Aorta (tissue), 5 donors: ENCODE measurements at places on chromosomes 12 and 14. TPM values are rescaled to one million over a fixed set of nuclear protein-coding genes. Genes with fewer than 3 reads are reported as not detected.

The TAS2R7 gene
- not detected for total RNA-seq

GRCh38 chr14:44565968-44566367 is 58.9 kb upstream of the FSCB start:
- H3K27ac ChIP-seq: no peak overlapping the region
- no peaks in the 10 kb centered on the region for H3K36me3 ChIP-seq
- no peaks in the 10 kb centered on the region for H3K4me1 ChIP-seq

The TSPAN11 gene
- total RNA-seq: 2.8 TPM

GRCh38 chr12:52084491-52085231 is 5.2 kb downstream of the SMIM41 start:
- no peaks in the 10 kb centered on the region for H3K36me3 ChIP-seq
- DNase-seq: no peak
- H3K27me3 ChIP-seq: no peaks in the 10 kb centered on the region
- no peak overlapping the region for H3K27ac ChIP-seq
- no peaks in the 10 kb centered on the region for H3K4me1 ChIP-seq

The RBP5 gene
- total RNA-seq: 6.3 TPM

DNA sequence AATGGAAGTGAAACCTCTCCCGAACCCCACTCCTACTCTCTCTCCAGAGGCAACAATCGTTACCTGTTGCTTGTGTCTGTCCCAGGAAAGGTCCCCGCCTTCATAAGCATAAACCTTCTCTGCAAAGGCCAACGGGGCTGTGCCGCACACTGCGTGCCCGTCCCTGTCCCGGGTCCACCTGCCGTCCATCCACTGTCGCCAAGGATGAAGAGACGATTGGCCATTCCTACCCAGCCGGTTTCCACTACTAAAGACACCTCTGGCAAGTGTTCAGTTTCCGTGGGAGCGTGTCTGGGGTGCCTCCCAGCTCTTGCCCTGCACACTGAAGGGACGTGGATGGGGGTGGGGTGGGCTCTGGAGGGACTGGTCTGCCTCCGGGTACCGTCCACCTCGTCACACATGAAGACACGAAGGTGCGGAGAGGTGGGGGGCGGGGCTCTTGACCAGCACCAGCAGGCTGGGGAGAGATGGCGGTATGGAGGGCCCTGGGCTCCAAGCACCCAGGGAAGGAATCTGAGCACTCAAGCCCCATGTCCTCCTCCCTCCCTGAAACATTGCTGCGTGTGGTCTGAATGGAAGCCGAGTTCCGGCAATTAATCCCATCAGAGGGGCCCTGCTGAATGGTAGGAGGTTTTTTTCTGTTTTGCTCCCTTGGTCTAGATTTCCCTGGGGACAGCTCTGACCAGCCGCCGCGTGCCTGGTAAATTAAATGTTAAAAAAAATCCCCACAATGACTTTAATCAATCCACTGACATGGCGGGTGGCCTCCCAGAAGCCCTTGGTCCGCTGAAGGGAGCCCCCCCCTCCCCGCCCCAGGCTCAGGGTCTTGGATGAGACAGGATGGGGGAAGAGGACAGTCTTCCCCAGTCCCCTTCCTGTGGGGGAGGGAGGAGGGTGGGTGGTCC is 4.1 kb upstream of the KIF26A start:
- no peaks in the 10 kb centered on the region for H3K27me3 ChIP-seq
- no peaks in the 10 kb centered on the region for H3K4me1 ChIP-seq
- H3K36me3 ChIP-seq: no peaks in the 10 kb centered on the region
- H3K4me3 ChIP-seq: no peak overlapping the region
- peak; percentile 21 for DNase-seq
- no peak overlapping the region for H3K27ac ChIP-seq

DNA sequence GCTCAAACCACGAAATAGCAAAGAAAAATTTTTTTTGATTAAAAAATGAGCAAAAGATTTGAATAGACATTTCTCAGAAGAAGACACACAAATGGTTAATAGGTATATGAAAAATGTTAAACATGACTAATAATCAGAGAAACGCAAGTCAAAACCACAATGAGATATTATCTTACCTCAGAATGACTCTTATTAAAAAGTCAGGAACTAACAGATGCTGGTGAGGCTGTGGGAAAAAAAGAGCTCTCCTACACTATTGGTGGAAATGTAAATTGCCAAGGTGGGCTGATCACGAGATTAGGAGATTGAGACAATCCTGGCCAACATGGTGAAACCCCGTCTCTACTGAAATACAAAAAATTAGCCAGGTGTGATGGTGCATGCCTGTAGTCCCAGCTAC is 315.5 kb upstream of the FLRT2 start:
- no peak for DNase-seq
- no peak overlapping the region for H3K27ac ChIP-seq
- no peaks in the 10 kb centered on the region for H3K36me3 ChIP-seq

DNA sequence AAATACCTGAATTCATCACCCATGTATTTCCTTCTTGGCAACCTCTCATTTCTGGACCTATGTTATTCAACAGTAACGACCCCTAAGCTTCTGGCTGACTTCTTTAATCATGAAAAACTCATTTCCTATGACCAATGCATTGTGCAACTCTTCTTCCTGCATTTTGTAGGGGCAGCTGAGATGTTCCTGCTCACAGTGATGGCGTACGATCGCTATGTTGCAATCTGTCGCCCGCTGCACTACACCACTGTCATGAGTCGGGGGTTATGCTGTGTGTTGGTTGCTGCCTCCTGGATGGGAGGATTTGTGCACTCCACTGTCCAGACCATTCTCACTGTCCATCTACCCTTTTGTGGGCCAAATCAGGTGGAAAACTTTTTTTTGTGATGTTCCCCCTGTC is 356 bp downstream of the OR4Q2 start:
- H3K4me1 ChIP-seq: no peaks in the 10 kb centered on the region
- DNase-seq: no peak
- H3K27ac ChIP-seq: no peak overlapping the region
- H3K36me3 ChIP-seq: no peaks in the 10 kb centered on the region
- H3K4me3 ChIP-seq: no peak overlapping the region
- no peaks in the 10 kb centered on the region for H3K27me3 ChIP-seq
